H1 (cell line): ENCODE measurements at places on chromosomes 7 and 10. TPM values are rescaled to one million over a fixed set of nuclear protein-coding genes. Genes with fewer than 3 reads are reported as not detected.

The CLDN4 gene
- 69.3 and 112 TPM in 2 replicates for polyA plus RNA-seq

- H3K4me1 ChIP-seq: no peaks in the 10 kb centered on the region
- no peaks in the 10 kb centered on the region for H3K36me3 ChIP-seq
- H3K27ac ChIP-seq: no peak overlapping the region
- no peak for DNase-seq
Measured at GRCh38 chr10:111148025-111148424, 71.2 kb downstream of the ADRA2A start.

GRCh38 chr7:48511080-48511479, 339.8 kb downstream of the ABCA13 start:
- no peaks in the 10 kb centered on the region for H3K27me3 ChIP-seq
- H3K27ac ChIP-seq: no peak overlapping the region
- no peaks in the 10 kb centered on the region for H3K4me1 ChIP-seq
- no peak overlapping the region for H3K4me3 ChIP-seq
- DNase-seq: no peak

- no peaks in the 10 kb centered on the region for H3K4me1 ChIP-seq
- no peak overlapping the region for H3K27ac ChIP-seq
- H3K36me3 ChIP-seq: no peaks in the 10 kb centered on the region; the same call in 1 of the 2 replicates
- no peak overlapping the region for H3K4me3 ChIP-seq
- DNase-seq: no peak
Measured at GRCh38 chr10:96922978-96923948, 91.2 kb downstream of the LCOR start.

DNA sequence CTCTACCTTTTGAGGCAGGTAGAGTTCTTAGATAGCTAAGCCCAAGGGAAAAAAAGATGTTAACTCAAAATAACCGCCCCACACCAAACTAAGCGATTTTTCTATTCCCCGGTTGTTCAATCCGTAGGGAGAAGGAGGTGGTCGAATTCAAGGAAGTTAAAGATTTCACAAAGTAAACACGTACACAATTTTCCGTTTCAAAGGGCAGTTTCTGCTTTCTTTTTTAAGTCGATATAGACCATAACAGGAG, 842 bp downstream of the KBTBD2 start:
- DNase-seq: no peak
- no peaks in the 10 kb centered on the region for H3K36me3 ChIP-seq
- H3K27ac ChIP-seq: peak overlapping the region; percentile 71; the same call in 1 of the 2 replicates
- peak overlapping the region; percentile 81 for H3K4me3 ChIP-seq
- H3K4me1 ChIP-seq: peaks cover 9% of the 10 kb centered on the region

DNA sequence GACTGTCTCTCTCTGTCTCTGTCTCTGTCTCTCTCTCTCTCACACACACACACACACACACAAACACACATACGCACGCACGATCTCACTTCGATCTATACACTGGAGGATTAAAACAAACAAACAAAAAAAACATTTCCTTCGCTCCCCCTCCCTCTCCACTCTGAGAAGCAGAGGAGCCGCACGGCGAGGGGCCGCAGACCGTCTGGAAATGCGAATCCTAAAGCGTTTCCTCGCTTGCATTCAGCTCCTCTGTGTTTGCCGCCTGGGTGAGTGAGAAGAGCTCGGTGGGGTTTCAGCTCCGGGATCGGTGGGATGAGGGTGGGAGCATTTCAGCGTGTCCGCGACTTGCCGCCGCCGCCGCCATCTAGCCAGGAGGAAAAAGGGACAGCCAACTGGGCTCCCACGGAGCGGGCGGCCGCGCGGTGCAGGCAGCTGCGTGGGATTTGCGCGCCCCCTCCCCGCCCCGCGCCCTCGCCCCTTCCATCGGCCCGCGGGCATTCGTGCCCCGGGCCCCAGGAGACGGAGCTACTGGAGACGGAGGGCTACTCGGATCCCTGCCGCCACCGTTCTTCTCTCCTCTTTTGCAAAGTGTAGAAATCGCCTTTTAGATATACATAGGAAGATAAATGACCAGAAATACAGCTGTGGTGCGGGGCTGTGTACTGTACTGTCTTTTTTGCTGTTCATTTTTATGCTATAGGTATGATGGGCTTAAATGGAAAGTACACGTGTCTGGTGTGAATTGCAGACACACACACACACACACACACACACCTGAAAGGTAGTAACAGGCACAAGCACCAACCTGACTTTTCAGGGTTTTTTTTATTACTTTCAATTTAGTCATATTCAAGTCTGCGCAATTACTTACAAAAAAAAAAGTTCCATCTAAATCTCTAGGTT, 581 bp downstream of the PTPRZ1 start:
- peak overlapping the region; percentile 94 for H3K4me3 ChIP-seq
- H3K27ac ChIP-seq: peak overlapping the region; percentile 55; the same call in 1 of the 2 replicates
- H3K27me3 ChIP-seq: no peaks in the 10 kb centered on the region

The LUC7L2 gene
- 22.9 and 37.3 TPM in 2 replicates for polyA plus RNA-seq

The FZD1 gene
- 0.62 and 0.77 TPM in 2 replicates for polyA plus RNA-seq

The HMX2 gene
- 2.2 and 2.7 TPM in 2 replicates for polyA plus RNA-seq

- H3K4me3 ChIP-seq: no peak overlapping the region
- H3K36me3 ChIP-seq: no peaks in the 10 kb centered on the region
- H3K27me3 ChIP-seq: peaks cover 1% of the 10 kb centered on the region
Measured at GRCh38 chr7:94300176-94300835, 94.4 kb upstream of the COL1A2 start.

GRCh38 chr7:100840470-100841100, 11.9 kb upstream of the SLC12A9 start:
- no peaks in the 10 kb centered on the region for H3K27me3 ChIP-seq
- H3K4me3 ChIP-seq: no peak overlapping the region

The DYDC1 gene
- polyA plus RNA-seq: 0.11 TPM in 1 of 2 replicates, not detected in the other

The RAPGEF5 gene
- polyA plus RNA-seq: 2.4 and 4.4 TPM in 2 replicates

The ERVW-1 gene
- 0.06 and 0.08 TPM in 2 replicates for polyA plus RNA-seq

GRCh38 chr7:94056796-94057207, 52.6 kb upstream of the BET1 start:
- peaks cover 4% of the 10 kb centered on the region; the same call in 1 of the 2 replicates for H3K4me1 ChIP-seq
- H3K4me3 ChIP-seq: no peak overlapping the region
- no peaks in the 10 kb centered on the region for H3K27me3 ChIP-seq
- peak; percentile 21 for DNase-seq
- no peaks in the 10 kb centered on the region for H3K36me3 ChIP-seq

DNA sequence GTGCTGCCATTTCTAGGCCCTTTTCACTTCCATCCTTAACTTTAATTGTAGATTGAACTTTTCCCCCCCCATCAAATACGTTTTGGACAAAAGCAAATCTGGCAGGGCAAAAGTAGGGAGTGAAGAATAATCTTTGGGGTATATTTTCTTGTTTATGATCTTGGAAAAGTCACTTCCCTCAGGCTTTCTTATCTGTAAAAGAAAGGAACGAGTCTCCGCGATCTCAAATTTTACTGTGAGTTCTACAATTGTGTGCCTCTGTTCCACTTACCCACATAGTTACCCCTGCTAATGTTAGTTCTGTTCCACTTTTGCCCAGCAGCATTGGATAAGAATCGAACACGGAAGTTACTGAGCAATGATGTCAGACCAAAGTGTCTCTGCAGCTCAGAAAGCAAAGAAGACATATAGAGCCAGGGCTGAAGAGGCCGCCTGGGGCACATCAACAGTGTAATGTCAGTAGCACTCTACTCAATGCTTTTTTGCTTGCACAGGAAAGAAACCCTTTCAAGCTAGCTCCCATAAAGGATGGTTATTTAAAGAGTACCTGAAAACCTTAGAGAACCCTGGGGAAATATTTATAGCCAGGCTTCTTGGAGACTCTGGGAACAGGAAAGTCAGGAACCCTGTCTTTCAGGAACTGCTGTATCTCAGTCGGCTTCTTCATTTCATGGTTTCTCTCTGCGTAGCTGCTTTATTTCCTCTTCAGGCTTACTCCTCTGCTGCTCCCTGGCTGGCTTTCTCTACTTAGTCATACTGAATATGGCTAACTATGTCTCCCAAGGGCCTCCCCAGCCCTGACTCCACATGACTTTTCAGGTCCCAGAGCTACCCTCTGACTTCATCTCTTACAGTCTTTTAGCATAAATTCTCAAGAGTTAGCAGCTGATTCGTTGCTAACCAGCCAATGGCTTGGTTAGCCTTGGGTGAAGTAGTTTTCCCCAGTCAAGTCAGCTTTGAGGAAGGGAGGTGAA, 123.7 kb upstream of the FAM3C start:
- H3K27me3 ChIP-seq: no peaks in the 10 kb centered on the region
- DNase-seq: no peak
- no peaks in the 10 kb centered on the region for H3K4me1 ChIP-seq

DNA sequence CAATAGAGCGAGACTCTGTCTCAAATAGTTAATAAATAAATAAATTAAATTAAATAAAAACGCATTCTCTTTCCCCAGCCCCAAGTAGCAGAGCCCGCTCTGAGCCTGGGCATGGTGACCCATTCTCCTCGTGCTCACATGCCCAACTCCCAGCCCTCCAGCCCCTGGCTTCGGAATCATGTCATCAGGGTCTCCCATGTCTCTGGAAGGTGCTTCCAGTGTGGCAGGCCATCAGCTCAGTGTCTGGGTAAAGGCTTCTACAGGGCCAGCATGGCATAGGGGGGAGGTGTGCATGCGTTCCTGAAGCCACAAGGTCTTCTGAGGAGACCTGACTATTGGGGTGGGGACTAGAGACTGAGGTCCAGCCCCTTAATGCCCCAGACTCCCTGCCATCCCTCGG, 72.8 kb downstream of the ALOX5 start:
- H3K4me1 ChIP-seq: no peaks in the 10 kb centered on the region
- H3K36me3 ChIP-seq: no peaks in the 10 kb centered on the region
- H3K27me3 ChIP-seq: no peaks in the 10 kb centered on the region
- H3K4me3 ChIP-seq: no peak overlapping the region
- peak; percentile 31 for DNase-seq

The VSTM2A gene
- polyA plus RNA-seq: 0.85 and 1.4 TPM in 2 replicates

The ATAD1 gene
- polyA plus RNA-seq: 4.2 and 8.9 TPM in 2 replicates

- H3K36me3 ChIP-seq: no peaks in the 10 kb centered on the region
- H3K27me3 ChIP-seq: no peaks in the 10 kb centered on the region
- H3K4me1 ChIP-seq: peaks cover 31% of the 10 kb centered on the region
Measured at GRCh38 chr7:22559829-22560489, 60.0 kb upstream of the STEAP1B start.

DNA sequence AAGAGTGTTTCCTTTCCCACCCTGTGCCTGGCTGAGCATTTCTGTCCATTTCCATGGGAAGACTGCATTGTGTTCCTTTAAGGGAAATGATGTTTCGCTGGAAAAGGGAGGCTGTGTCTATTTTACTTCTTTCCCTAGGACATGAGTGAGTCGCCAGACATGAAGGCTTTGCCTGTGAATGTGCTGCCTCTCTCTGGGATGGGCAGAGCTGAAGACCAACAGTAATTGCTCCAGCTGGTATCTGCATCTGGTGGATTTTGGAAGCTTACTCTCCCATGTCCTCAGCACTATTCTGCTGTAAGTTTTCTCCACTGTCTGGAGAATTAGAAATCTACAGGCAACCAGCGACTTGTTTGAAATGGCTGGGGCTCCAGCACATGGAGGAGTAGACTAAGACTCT, 264.6 kb upstream of the BMPER start:
- H3K4me1 ChIP-seq: no peaks in the 10 kb centered on the region
- H3K4me3 ChIP-seq: no peak overlapping the region
- no peaks in the 10 kb centered on the region for H3K27me3 ChIP-seq
- H3K27ac ChIP-seq: no peak overlapping the region
- no peak for DNase-seq
- no peaks in the 10 kb centered on the region; the same call in 1 of the 2 replicates for H3K36me3 ChIP-seq

GRCh38 chr7:94053532-94053931, 49.4 kb upstream of the BET1 start:
- no peak overlapping the region for H3K27ac ChIP-seq
- no peaks in the 10 kb centered on the region for H3K36me3 ChIP-seq
- no peak overlapping the region for H3K4me3 ChIP-seq
- H3K27me3 ChIP-seq: no peaks in the 10 kb centered on the region
- DNase-seq: no peak

DNA sequence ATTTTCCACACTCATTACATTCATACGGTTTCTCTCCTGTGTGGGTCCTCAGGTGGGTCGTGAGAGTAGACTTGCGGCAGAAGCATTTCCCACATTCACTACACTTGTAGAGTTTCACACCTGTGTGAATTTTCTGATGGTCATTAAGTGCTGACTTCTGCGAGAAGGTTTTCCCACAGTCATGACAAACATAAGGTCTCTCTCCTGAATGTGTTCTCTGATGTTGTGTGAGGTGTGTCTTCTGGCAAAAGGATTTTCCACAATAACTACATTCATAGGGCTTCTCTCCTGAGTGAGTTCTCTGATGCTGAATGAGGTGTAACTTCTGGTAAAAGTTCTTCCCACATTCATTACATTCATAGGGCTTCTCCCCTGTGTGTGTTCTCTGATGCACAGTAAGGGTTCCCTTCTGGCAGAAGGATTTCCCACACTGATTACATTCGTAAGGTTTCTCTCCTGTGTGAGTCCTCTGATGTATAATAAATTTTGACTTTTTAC, 15.1 kb downstream of the ZNF12 start:
- no peak overlapping the region for H3K27ac ChIP-seq
- no peaks in the 10 kb centered on the region for H3K4me1 ChIP-seq
- H3K36me3 ChIP-seq: peaks cover 100% of the 10 kb centered on the region
- DNase-seq: no peak

DNA sequence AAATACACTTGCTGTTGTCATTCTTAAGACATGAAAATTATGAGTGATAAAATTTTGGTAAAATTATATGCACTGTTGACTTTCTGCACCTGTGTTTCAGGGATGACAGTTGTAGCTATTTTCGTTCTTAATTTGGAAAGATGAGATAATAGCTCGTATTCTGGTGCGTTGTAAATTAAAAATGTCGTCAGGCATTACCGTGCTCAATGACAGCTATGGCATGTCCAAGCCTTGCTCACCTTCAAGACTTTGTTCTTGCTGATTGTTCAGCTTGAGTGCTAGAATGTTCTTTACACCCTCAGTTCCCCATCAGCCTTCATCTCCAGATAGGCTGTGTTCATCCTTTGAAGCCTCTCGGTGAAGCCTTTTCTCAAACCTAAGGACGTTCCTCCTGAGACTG, 21.5 kb downstream of the TRRAP start:
- H3K4me3 ChIP-seq: no peak overlapping the region
- H3K27ac ChIP-seq: no peak overlapping the region
- no peaks in the 10 kb centered on the region for H3K4me1 ChIP-seq

GRCh38 chr10:14325325-14325955, 5.3 kb downstream of the FRMD4A start:
- DNase-seq: peak; percentile 39
- H3K36me3 ChIP-seq: no peaks in the 10 kb centered on the region
- no peak overlapping the region for H3K27ac ChIP-seq
- no peak overlapping the region for H3K4me3 ChIP-seq

The PRKG1 gene
- 4.2 and 5.0 TPM in 2 replicates for polyA plus RNA-seq

DNA sequence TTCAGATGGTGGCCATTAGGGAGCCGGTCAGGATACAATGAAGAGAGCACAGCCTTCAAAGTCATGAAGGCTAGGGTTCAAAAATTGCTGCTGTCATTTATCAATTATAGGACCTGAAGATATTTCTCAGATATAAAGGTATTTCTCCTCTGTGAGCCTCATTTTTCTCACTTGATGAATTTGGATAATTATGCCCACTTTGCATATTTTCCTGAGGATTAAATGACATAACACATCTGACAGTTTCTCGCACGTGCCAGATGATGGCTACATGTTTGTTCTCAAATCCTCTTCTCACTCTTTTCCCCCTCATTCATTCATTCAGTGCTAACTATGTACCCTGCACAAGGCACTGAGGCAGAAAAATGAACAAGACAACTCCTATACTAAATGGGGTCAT, 391.6 kb downstream of the INHBA start:
- no peaks in the 10 kb centered on the region for H3K27me3 ChIP-seq
- no peak for DNase-seq
- H3K4me3 ChIP-seq: no peak overlapping the region
- H3K36me3 ChIP-seq: no peaks in the 10 kb centered on the region
